ENCODE measurements at places on chromosomes 7 and 10.

DNA sequence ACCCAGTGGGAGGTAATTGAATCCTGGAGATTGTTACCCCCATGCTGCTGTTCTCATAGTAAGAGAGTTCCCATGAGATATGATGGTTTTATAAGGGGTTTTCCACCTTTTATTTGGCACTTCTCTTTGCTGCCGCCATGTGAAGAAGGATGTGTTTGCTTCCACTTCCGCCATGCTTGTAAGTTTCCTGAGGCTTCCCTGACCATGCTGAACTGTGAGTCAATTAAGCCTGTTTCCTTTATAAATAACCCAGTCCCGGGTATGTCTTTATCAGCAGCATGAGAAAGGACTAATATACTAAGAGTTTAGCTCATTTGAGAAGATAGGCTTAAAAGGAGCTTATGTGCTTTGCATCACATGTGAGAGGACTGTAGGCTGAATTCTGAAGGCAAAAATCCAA is 29.3 kb downstream of the TMEM248 start:
- DNase-seq, result peak; percentile 76

GRCh38 chr7:102272075-102272916 is 14.4 kb upstream of the SH2B2 start:
- DNase-seq, result peak; percentile 74

DNA sequence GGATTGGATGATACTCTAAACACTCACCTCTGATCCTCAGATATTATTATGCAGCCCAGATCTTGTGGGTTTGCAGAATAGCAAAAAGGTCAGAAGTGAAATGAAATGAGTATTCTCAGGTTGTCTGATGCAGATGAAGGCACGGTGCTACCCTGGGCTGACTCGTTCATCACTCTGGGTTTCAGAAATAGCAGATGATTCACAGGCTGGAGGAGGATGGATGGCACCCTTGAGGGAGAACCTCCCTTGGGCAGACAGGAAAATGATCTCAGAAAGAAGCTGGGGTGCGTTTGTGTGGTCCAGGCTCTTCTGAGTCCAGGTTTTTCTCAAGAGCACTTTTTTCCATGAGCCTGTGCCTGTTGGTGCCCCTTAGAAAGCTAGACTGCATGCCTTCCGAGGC is 515.8 kb upstream of the MKI67 start:
- DNase-seq, result no peak

DNA sequence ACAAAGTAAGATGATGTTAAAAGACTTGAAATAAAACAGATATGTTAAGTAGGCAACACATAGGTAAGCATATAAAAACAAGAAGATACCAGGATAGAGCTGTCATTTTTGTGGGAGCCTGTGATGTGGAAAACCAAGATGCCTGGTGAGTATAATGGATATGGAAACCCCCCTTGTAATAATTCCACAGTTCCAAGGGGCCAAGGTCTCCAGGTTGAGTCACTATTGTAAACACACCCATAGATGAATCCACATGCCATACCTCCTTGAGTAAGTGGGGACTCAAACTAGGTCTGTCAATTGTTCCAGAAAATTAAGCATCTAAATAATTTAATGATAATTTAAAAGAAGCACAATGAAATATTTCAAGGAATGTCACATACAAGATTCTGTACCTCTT is 15.9 kb downstream of the CAV1 start:
- no peak for DNase-seq

Data from LHCN-M2 (cell line).